Activated CD4-positive, alpha-beta T cell treated with anti-CD3 and anti-CD28 coated beads, Interleukin-2, amount 10 ng/mL, durations not matched to agents 24 days and 14 days (primary cell): ENCODE measurements at places on chromosomes 11 and 22.

GRCh38 chr11:1887451-1888346, 4.0 kb downstream of the PRR33 start:
- H3K4me3 ChIP-seq, result peak overlapping the region; percentile 6
- no peaks in the 10 kb centered on the region for H3K27me3 ChIP-seq
- peaks cover 21% of the 10 kb centered on the region for H3K4me1 ChIP-seq

- no peaks in the 10 kb centered on the region for H3K36me3 ChIP-seq
- no peak overlapping the region for H3K27ac ChIP-seq
- no peak overlapping the region for H3K4me3 ChIP-seq
- H3K27me3 ChIP-seq, result no peaks in the 10 kb centered on the region
Measured at GRCh38 chr11:84117394-84117793, 831.2 kb upstream of the CCDC90B start.

DNA sequence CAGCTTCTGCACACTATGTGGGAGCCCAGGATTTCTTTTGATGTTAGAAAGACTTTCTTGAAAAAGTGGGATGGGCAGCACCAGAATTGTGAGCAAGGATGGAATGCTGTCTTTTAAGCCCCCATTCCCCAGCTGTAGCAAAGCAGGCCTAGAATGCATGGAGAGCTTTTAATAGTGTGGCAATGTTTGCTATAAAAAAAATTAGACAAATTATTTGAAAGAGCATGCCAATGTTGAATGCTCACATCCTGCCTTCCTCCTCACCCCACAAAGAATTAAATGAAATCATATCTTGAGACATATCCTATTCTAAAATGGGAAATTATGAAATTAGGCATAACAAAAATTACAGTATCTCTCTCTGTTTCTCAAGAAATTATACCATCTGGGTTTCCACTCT, 154.7 kb downstream of the C11orf91 start:
- DNase-seq, result no peak
- no peak overlapping the region for H3K4me3 ChIP-seq
- no peak overlapping the region for H3K27ac ChIP-seq

- DNase-seq, result no peak
- no peak overlapping the region for H3K4me3 ChIP-seq
- no peak overlapping the region for H3K27ac ChIP-seq
- H3K36me3 ChIP-seq, result peaks cover 30% of the 10 kb centered on the region
- H3K4me1 ChIP-seq, result peaks cover 16% of the 10 kb centered on the region
- no peaks in the 10 kb centered on the region for H3K27me3 ChIP-seq
Measured at GRCh38 chr22:31623592-31624304, 38.3 kb downstream of the PISD start.

DNA sequence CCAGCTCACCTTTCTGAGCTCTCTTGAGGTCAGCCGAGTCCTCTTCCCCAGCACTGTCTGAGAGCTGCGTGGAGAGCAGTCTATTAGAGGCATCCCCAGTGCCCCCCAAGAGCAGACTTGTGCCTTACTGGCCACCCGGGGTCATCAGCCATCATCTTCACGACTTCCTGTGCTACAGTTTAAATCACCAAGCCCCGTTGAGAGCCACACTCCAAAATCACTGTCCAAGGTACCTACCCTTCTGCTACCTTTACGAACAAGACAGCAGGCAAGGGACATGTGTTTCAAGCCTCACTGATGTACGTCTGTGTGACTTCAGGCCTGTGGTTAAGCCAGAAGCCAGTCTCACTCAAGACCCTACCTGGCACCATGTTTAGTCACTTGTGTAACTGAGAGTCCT, 35.1 kb downstream of the MORC2 start:
- H3K4me1 ChIP-seq, result no peaks in the 10 kb centered on the region
- no peak overlapping the region for H3K4me3 ChIP-seq
- H3K27ac ChIP-seq, result no peak overlapping the region

DNA sequence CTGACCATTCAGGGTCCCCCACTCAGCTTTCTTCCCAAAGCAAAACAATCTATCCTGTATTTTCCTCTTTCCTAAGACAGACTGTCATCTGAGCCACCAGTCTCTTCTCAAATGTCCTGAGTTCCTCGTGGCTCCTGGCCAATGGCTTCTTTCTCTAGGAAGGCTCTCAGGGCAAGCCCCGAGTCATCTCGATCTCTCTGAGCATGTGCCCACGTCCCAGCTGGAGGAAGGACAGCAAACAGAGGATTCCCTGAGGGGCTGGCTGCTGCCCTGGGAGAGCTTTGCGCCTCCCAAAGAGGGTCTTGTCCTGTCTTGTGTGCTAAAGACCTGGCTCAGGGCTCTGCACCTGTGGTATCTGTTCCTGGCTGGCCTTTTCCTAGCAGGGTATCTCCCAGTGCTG, 8.3 kb downstream of the SLC37A2 start:
- H3K4me1 ChIP-seq, result peaks cover 18% of the 10 kb centered on the region
- no peak overlapping the region for H3K4me3 ChIP-seq
- peaks cover 12% of the 10 kb centered on the region for H3K27me3 ChIP-seq
- H3K27ac ChIP-seq, result no peak overlapping the region

GRCh38 chr11:2302896-2303626, 1.2 kb downstream of the TSPAN32 start:
- H3K36me3 ChIP-seq, result no peaks in the 10 kb centered on the region
- H3K4me3 ChIP-seq, result peak overlapping the region; percentile 95
- H3K27ac ChIP-seq, result peak overlapping the region; percentile 73

DNA sequence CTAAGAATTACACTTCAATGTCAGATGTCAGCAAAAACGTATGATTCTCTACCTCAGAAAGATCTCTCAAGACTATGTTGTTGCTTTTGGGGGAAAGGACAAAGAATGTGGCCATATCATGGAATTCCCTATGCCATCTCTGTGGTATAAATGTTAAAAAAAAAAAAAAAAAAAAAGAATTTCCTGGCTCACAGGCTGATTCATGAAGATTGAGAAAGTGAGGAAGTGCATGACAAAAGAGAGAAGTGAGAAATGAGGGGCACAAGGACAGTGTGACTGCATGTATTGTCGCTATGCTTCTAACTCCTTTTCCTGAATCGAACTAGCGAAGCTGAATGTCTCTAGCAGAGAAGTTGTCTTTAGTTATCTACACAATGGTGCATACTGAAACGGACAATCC, 80.6 kb upstream of the CARD18 start:
- DNase-seq, result no peak
- no peak overlapping the region for H3K4me3 ChIP-seq
- H3K27me3 ChIP-seq, result peaks cover 4% of the 10 kb centered on the region
- no peaks in the 10 kb centered on the region for H3K4me1 ChIP-seq

GRCh38 chr11:95884376-95884775, 39.5 kb downstream of the MTMR2 start:
- H3K27ac ChIP-seq, result no peak overlapping the region
- H3K4me1 ChIP-seq, result peaks cover 6% of the 10 kb centered on the region
- H3K27me3 ChIP-seq, result no peaks in the 10 kb centered on the region
- no peak for DNase-seq

- H3K27me3 ChIP-seq, result no peaks in the 10 kb centered on the region
- H3K4me1 ChIP-seq, result peaks cover 51% of the 10 kb centered on the region
- H3K27ac ChIP-seq, result peak overlapping the region; percentile 74
- peak; percentile 72 for DNase-seq
Measured at GRCh38 chr11:75325713-75326438, 25.6 kb downstream of the ARRB1 start.

DNA sequence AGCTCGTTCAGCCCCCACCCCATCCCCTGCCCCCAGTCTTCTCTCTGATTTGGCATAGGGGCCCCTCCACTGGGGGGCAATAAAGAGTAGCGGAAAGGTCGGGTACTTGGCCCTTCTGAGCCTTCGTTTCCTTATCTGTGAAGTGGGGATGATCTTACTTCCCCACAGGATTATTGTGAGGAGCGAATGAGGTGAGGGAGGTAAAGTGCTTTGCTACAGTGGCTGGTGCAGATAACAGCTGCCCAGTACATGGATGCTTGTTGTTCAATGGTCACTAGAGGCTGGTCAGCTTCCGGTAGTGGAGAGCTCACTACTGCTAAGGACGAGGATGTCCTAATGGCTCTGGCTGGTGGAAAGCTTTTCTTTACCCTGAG, 101.2 kb downstream of the CEP164 start:
- H3K27ac ChIP-seq, result no peak overlapping the region
- H3K4me1 ChIP-seq, result no peaks in the 10 kb centered on the region
- no peaks in the 10 kb centered on the region for H3K36me3 ChIP-seq
- no peak for DNase-seq

- H3K27ac ChIP-seq, result peak overlapping the region; percentile 60
- H3K27me3 ChIP-seq, result no peaks in the 10 kb centered on the region
- H3K36me3 ChIP-seq, result peaks cover 21% of the 10 kb centered on the region
- peak overlapping the region; percentile 21 for H3K4me3 ChIP-seq
- DNase-seq, result peak; percentile 68
Measured at GRCh38 chr11:119103793-119104192, 2.1 kb upstream of the DPAGT1 start.

- H3K27me3 ChIP-seq, result no peaks in the 10 kb centered on the region
- H3K4me3 ChIP-seq, result no peak overlapping the region
- no peak overlapping the region for H3K27ac ChIP-seq
- H3K4me1 ChIP-seq, result no peaks in the 10 kb centered on the region
- no peaks in the 10 kb centered on the region for H3K36me3 ChIP-seq
Measured at GRCh38 chr11:127130321-127130720, 129.8 kb upstream of the KIRREL3 start.

DNA sequence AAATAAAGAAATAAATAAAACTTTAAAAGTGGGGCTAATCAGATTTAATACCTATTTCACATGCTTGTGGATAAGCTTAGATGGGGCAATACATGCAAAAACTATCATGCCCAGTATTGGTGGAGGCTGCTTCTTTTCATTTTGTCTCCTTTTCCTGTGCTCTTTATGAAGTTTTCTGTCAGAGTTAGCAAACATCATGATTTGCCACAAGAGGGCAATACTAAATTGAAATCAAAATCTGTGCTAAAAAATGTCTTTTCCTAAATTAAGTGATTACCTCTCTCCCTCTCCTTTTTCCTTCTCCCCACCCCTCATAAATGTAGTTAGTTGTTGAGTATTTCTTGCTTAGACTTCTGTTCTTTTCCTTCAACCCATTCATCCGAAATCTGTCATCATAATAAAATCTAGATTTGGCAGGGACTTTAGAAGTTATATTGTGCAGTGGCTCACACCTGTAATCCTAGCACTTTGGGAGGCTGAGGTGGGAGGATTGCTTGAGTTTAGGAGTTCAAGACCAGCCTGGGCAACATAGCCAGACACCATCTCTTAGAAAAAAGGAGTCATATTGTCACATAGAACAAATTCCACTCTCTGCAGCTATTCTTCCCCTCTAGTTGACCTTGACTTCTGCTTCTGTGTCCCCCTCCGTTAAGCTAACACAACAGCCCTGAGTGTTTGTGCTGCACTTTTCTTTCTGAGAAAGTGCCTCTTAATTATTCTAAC, 4.7 kb upstream of the ARHGAP42 start:
- no peak overlapping the region for H3K27ac ChIP-seq
- DNase-seq, result no peak

DNA sequence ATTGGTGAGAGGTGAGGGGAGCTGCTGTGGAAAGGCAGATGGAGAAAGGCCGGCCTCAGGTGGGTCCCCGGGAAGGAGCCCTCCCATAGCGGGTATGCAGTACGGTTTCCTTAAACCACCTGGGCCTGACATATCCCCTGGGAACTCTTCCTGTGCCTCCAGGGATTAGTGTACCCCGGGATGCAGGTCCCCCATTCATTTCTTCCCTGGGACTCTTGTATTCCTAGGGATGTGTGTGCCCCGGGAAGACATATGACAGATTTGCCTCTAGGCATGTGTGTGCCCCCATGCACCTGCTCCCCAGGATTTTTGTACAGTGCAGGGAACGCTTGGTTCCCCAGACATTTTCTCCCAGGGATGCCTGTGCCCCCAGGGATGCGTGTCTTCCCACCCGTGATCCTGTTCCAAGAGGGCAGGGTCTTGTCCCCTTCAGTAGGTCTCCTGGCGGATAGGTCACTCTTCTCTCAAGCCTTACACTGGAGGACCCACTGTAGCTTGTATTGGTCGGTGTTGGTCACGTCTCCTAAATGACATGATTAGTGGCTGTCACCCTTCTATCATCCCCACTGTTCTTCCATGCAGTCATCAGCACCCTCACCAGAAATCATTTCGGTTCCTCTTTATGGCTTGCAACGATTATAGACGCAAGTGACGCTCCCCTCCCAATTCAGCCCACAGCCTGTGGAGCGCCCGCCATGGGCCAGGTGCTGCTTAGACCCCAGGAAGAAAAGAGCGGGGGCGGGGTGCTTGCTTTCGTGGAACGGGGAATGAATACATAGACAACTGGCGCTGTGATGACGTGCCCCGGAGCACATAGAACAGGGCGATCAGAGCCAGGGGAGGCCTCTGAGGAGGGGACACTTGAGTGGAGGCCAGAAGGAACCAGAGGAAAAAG, 1.3 kb downstream of the PARVB start:
- peak; percentile 61 for DNase-seq
- H3K4me3 ChIP-seq, result peak overlapping the region; percentile 94
- peaks cover 46% of the 10 kb centered on the region for H3K4me1 ChIP-seq
- peak overlapping the region; percentile 100 for H3K27ac ChIP-seq

GRCh38 chr11:87897071-87897470, 278.2 kb downstream of the RAB38 start:
- H3K27ac ChIP-seq, result no peak overlapping the region
- no peaks in the 10 kb centered on the region for H3K27me3 ChIP-seq
- no peak overlapping the region for H3K4me3 ChIP-seq
- no peaks in the 10 kb centered on the region for H3K36me3 ChIP-seq
- H3K4me1 ChIP-seq, result no peaks in the 10 kb centered on the region

DNA sequence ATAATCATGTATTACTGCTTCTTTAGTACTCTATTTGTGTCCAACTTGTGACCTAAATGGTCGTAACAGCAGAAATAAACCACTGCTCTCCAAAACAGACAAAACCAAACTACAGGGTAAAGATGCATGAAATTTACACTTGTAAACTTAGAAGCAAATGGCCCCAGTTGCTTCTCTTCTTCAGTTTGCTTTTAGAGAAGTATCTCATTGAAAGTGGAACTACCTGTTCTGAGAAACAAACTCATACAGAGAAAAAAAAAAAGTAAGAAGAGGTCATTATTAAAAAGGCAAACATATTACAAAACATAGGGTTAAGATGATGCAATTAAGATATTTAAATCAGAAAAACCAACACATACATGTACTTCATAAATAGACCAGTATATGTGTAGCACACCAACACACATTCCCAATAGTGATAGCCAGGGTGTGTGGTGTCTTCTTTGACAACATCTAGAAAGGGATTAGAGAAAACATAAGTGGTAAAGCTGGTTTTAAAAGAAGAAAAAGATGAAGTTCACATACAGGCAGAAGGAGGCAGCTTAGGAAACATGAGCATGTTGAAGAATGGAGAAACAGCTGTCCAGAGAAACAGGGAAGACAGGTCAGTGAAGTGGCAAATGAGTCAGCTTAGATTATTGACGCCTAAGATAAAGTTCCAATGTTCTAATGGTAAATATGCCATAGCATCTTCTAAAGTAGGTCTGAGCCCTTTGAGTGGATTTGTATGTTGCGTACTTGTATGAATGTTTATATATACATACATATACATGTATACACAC, 844.7 kb upstream of the CCDC90B start:
- H3K4me1 ChIP-seq, result no peaks in the 10 kb centered on the region
- H3K27ac ChIP-seq, result no peak overlapping the region
- no peaks in the 10 kb centered on the region for H3K36me3 ChIP-seq
- no peaks in the 10 kb centered on the region for H3K27me3 ChIP-seq
- DNase-seq, result no peak

- no peak overlapping the region for H3K27ac ChIP-seq
- no peak for DNase-seq
- no peak overlapping the region for H3K4me3 ChIP-seq
- peaks cover 12% of the 10 kb centered on the region for H3K4me1 ChIP-seq
- peaks cover 6% of the 10 kb centered on the region for H3K36me3 ChIP-seq
- H3K27me3 ChIP-seq, result peaks cover 65% of the 10 kb centered on the region
Measured at GRCh38 chr11:31795706-31796498, 15.2 kb downstream of the PAX6 start.
